ENCODE measurements at places on chromosomes 16 and 17.

GRCh38 chr17:83009414-83010205 lies 69.8 kb upstream of the METRNL start:
- no peak for DNase-seq

GRCh38 chr17:63927464-63928171 lies 4.5 kb downstream of the CD79B start:
- no peak for DNase-seq

DNA sequence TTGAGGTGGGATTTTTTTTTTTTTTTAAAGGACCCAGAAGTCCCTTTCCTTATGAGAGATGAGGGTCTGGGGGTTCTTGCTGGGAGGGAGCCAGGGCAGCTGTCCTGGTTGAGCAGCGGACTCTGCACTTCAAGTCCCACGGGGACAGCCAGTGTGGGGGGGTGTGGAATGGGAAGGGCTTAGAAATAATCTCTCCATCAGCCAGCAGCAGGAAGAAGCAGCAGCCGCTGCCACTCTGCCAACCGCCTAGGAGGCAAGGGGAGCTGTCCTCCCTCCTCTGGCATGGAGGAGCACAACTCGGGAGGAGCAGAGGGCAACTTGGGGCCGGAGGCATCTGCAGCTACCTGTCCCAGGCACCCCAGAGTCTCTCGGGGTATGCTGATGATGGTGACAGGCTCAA lies at the start of gene KCNG4:
Gene KCNG4, minus strand, starts transcription at position 104 of the 400 bp plus-strand sequence. CDS start 2,527 bp downstream, outside the sequence.
- no peak for DNase-seq

DNA sequence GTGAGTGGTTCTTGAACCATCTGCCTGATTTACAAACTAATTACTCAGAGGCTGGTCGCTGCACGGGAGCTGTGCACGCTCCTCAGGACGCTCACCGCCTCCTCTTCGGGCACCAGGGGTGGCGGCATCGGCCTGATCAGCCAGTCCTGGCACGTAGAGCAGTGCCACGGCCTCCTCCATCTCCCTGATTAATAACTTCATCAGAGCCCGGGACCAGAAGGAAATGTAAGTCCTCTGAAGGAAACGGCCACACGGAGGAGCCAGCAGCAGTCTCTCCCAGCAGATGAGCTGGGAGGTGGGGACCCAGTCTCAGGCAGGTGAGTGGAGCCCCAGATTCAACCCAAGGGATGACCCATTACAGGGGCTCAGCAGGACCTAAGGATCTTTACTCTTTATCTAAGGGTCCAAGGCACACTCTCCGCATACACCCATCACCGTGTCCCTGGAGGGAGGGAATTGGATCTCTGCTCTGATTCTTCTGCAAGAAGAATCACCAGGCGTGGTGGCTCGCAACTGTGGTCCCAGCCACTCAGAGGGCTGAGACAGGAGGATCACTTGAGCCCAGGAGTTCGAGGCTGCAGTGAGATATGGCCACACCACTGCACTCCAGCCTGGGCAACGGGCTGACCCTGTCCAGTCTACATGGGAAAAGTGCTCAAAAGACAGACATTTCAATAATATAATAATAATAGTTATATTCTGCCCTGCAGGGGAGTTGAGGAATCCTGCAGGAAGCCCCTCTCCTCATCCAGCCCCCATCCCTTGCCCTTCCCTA lies 366.5 kb downstream of the SEC14L1 start:
- DNase-seq = no peak

Measured in suppressor macrophage (primary cell).